ENCODE measurements at places on chromosomes 13 and 19.

GRCh38 chr19:33005440-33005839 is 33.4 kb downstream of the FAAP24 start:
- no peak for DNase-seq

DNA sequence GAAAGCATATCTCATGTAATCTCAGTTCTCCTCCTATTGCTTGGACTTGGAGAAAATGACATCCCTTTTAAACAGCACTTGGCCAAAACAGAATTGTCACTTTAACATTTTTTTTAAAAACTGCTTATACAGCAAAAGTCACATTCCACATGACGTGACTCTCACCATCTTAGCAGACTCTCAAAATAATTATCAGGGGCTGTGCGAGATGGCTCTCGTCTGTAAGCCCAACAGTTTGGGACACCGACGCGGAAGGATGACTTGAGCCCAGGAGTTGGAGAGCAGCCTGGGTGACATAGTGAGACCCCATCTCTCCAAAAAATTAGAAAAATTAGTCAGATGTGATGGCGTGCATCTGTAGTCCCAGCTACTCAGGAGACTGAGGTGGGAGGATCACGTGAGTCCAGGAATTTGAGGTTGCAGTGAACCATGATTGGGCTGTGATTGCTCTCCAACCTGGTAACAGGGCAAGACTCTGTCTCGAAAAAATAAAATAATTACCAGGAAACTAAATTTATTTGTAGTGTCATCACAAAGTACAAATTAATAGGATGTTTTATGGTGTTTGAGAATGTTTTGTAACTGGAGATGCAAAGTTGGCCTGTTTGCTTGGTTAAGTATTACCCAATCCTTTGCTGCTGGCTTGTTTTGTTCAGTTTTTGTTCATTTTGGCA is 8.8 kb downstream of the SAFB start:
- DNase-seq: no peak

GRCh38 chr19:40284251-40284500 is 969 bp downstream of the AKT2 start:
- DNase-seq: no peak

GRCh38 chr13:97116754-97117153 is 105.4 kb upstream of the MBNL2 start:
- DNase-seq: no peak

DNA sequence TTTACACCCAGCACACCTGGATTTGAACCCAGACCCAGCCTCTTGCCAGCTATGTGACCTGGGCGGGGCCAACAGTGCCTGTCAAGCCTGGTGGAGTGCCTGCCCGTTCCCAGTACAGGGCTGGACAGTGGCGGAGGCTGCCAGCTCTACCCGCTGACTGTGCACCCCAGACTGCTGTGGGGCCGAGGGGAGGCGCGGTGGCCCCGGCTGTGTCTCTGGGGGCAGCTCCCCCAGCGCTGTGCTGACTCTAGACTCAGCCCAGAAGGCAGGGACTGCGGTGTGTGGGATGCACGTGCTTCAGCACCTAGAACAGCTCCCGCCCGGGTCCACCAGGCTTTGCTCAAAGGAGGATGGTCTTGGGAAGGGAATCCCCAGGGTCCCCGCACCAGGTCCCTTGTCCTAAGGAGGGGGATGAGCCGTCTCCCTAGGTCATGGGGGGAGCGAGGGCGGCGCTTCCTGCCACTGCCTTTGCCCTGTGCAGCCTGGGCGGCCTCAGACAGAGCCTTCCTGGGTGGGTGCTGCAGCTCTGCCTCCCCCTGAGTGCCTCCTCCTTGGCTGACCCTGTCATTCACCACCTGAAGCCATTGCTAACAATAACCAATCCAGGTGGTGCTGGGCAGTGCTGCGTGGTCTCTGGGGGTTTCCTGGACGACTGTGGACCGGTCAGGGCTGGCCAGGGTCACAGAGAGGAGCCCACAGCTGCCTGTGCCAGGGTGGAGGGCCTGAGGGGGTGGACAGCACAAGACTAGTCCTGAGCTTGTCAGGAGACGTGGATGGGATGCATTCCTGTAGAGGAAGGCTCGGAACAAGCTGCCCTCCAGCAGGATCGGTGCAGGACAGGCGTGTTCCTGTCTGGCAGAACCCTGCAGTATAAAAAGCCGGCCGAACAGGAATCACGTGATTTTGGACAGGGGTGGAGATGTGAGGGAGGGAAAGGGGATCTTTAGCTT is 18.6 kb downstream of the TMEM255B start:
- peak; percentile 84 for DNase-seq

Measured in T47D (cell line).